Activated CD8-positive, alpha-beta memory T cell treated with anti-CD3 and anti-CD28 coated beads for 24 hours (primary cell): ENCODE measurements at places on chromosomes 13 and 19.
A peak's percentile ranks its signal among the peaks of the same experiment; 100 is the strongest.

- DNase-seq: no peak
Measured at GRCh38 chr19:36245210-36246005, 30.5 kb downstream of the ZNF146 start.

DNA sequence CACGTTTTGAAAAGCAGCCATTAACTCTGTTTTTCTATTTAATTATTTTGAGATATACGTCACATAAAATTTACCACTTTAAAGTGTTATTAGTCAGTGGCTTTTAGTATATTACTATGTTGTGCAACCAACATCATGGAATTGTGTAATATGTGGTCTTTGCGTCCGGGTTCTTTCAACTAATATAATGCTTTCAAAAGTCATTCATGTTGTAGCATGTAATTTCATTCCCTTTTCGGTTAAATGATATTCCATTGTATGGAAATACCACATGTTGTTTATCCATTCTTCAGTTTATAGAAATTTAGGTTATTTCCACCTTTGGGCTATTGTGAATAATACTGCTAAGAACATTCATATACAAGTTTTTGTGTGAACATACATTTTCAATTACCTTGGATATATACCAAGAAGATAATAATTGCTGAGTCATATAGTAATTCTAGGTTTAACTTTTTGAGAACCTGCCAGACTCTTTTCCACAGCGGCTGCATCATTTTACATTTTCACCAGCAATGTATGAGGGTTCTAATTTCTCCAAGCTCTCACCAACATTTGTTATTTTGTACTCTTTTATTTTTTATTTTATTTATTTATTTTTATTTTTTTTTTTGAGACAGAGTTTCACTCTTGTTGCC is 28.1 kb upstream of the CLDN10 start:
- no peak for DNase-seq

DNA sequence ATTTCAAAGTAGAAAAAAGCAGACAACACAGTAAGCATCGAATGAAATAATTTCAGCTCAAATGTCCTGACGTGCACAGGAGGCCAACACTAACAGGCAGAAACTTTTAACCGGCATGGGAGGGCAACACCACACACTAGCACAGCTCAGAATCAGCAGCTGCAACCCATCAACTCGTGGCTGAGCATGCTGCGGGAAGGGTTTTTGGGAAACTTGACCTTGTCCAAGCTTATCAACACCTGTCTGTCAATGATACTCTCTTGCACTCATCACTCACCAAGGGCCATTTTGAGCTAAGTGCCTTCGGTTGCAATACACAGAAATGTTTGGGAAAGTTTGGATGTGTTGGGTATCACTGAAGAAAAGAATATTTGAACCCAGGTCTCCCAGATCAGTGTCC is 483.7 kb downstream of the TSHZ3 start:
- no peak for DNase-seq

DNA sequence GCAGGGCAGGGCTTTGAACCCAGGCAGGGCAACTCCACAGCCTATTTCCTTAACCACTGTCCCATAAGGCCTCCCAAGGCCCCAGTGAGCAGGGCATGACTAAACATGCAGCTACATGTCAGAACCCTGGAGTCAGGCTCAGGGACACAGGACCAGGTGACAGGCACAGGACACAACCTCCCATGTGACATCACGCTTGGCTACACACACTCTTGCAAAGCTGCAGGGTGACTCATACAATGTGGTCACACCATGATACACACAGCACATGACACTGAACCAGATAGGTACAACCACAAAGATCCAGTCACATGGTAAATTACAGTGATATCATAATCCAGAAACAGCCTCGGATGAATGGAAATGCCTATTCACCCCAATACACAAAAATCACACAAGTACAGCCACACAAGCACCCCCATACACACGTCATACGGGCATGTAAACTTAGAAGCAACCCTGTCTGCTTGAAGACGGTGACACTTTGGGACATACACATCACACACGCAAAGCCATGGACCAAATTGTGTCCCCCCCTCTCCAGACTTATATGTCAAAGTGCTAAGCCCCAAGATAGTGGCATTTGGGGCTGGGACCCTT is 14.5 kb downstream of the KLK4 start:
- DNase-seq: no peak

DNA sequence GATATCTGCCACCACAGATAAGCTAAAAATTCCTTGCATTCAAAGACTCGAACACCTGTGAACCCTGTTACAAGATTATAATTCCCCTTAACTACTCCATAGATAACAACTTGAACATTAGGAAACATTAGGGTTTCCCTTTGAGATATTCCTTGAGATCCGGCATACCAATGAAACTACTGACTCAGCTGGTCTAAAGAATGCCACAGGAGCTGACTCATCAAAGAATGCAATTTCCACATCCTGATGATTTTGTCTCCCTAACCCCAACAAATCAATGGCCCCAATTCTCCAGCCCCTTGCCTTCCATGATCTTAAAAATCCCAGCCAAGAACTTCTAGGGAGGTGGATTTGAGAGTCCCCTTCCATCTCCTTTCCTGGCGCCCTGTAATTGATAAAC is 35.6 kb upstream of the ZNF599 start:
- DNase-seq: no peak

DNA sequence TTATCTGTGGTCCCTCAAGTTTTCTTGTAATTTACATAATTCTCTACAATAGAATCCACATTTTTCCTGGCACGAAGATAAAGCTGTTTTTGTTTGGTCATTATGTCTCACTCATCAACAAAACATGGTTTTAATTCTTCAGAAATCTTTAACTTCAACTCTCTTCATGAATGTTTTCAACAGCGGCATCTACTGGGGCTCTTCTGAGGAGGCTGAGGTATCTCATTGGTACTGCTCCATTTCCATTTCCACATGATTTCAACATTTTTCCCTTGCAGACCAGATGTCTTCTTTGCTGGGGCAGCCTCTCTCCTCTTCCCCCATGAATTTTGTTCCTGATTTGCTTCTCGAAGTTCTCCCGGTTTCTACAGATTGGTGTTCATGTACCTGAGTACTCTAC is 5.8 kb upstream of the KBTBD7 start:
- no peak for DNase-seq

- no peak for DNase-seq
Measured at GRCh38 chr13:98083936-98084335, 59.0 kb upstream of the FARP1 start.

GRCh38 chr19:30744741-30745475 is 372.7 kb downstream of the ZNF536 start:
- peak; percentile 7 for DNase-seq

GRCh38 chr13:100636441-100636840 is 38.2 kb downstream of the TMTC4 start:
- DNase-seq: no peak

GRCh38 chr19:47614021-47614295 is 5.0 kb downstream of the BICRA start:
- DNase-seq: no peak

DNA sequence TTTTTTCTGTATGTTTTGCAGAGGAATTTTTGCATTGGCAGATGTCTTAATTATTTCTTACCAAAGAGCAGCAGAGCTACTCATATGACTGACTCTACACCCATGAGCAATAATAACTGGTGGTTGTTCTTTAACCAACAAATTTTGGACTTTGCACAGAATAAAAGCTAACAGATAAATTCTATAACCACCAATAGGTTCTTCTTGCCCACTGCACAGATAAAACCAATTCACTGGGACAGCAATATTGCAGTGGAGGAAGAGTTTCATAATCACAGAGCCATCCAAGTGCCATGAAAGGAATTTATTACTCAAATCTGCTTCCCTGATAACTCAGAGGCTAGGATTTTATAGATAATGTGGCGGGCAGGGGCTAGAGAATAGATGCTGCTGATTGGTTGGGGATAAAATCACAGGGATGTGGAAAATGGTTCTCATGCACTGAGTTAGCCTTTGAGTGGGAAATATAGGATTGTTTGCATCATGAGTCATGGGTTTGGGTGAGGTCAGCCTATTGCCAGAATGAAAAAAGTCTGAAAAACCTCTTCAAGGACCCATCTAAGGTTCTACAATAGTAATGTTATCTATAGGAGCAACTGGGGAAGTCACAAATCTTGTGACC is 104.3 kb upstream of the PCDH17 start:
- no peak for DNase-seq

DNA sequence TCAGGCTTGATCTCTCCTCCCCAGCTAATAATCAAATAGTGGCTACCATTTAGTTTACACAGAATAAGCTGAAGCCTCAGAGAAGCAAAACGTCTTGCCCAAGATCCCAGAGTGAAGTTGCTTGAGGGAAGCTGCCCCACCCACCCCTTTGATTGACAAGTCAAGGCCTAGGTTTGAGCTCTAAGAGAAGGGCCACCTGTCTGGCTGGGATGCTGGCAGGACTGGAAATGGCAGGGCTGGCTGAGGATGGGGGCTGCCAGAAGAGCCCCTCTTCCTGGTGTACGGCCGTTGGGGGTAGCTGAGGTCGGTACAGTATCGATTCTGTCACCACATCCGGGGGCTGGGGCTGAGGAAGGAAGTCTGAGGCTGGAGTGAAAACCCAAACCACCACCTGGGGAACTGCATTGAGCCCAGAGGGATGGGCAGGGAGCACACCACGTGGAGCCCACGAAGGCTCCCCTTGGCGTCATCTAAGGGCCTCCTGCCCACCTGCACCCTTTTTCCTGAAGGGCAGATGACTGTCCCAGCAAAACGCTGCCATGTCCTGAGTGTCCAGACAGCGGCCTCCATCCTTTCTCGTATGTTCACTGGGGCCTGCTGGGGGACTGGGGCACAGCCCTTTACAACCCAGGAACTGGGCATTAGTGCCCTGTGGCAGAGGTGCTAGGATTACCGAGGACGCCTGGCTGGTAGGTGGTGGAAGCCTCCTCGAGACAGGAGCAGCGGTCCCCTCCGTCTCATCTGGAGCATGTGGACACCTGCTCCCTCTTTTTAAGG is 1.4 kb upstream of the PRKD2 start:
- peak; percentile 79 for DNase-seq

GRCh38 chr19:4303819-4304537 is 420 bp upstream of the FSD1 start:
- no peak for DNase-seq

- DNase-seq: no peak
Measured at GRCh38 chr19:1904860-1905109, 414 bp upstream of the ADAT3 start.

DNA sequence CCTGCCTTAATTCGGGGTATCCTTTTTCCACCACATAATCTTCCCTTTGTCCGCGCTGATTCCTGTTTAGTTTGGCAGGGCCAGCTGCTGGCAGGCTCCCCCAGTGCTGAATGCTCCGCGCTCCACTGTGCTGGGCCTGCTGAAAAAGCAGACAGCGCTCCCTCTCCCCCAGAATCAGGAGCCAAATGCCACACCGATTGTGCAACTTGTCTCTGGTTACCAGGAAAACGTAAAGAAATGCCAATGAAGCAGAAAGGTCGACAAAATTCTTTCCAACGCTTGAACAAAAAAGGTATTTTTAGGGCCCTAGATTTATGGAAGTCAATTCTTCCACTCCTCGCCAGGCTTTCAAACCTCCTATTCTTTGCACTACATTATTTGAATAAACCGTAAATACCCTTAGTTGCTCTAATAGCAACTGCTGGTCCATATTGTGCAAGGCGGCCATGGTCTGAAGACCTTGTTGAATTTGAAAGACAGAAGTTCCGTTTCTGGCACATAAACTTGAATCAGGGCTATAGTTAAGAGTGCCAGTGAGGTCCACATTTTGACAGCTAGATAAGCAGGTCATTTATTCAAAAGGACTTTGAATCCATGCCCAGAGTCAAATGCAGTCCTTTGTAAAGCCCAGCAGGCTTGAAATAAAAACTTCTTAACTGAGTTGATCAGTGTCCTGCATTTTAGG is 206.7 kb upstream of the RFC3 start:
- DNase-seq: peak; percentile 59

DNA sequence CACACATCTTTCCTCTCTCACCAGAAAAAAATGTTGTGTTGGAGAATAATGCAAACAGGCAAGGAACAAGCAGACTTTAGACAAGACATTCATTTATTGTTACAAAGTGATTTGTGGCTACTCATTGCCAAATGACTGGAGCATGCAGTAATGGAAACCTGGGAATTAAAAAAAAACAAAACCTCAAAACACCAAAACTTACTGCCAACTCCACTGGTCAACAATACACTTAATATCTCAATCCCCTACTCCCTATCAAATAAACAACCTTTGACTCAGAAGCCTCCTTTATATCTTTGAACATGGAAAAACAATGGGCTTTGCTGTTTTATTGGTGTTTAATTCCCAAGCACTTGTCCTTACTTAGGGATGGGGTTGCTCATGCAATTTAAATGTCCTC is 112.8 kb downstream of the POSTN start:
- no peak for DNase-seq

DNA sequence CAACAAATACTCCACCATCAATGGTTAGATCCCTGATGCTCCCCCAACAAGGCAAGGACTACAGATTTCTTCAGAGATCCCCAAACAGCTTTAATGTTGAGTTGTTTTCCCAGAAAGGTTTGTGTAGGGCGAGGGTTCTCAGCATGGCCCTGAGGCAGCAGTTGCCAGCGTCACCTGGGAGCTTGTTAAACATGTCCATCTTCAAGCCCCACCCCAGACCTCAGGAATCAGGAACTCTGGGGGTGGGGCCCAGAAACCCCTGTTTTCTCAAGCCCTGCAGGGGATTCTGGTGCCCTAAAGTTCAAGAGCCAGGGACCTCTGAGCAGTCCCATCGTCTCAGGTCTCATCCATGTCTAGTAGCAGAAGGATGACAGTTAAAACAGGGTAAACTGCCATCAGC is 9.6 kb downstream of the EFNB2 start:
- DNase-seq: no peak

DNA sequence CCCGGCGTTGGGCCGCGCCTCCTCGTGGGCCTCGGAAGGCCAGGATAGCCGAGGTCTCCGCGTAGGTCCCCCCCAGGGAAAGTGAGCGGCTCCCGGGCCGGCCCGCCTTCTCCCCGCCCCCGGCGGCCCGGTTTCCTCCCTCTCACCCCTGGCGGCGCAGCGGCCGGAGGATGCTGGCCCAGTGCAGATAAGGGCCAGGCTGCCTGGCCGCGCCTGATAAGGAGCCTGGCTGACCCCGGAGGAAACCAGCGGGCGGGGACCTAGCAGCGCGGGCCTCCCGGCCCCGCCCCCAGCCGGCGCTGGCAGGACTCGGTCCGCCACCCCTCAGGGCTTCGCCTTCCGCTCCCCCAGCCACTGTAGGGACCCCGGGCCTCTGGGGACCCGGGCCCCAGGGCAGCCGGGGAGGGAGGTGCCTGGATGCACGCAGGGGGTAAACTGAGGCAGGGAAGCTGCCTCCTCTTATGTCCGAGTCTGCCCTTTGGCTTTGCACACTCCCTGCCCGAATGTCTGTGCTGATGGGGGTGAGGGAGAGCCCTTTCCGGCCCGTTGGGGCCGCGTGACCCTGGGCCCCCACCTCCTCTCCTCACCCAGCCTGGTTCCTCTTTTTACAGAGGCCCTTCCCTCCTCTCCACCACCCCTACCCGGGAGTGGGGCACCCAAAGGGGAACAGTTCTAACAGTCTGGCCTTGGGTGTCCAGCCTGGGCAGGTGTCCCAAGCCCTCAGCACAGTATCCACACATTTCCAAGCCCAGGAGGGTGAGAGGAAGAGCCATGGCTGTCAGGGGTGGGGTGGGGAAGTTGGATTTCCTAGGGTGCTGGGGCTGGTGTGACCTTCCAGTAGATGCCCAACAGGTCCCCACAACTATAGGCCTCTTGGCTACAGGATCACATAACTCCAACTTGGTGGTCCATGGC is at the start of gene LYL1:
Gene LYL1 (minus strand): TSS at position 193 of the 915 bp plus-strand sequence. CDS start 1,687 bp downstream, outside the sequence.
- DNase-seq: peak; percentile 77
